ENCODE measurements at places on chromosomes 16 and 17.
A peak's percentile ranks its signal among the peaks of the same experiment; 100 is the strongest.

DNA sequence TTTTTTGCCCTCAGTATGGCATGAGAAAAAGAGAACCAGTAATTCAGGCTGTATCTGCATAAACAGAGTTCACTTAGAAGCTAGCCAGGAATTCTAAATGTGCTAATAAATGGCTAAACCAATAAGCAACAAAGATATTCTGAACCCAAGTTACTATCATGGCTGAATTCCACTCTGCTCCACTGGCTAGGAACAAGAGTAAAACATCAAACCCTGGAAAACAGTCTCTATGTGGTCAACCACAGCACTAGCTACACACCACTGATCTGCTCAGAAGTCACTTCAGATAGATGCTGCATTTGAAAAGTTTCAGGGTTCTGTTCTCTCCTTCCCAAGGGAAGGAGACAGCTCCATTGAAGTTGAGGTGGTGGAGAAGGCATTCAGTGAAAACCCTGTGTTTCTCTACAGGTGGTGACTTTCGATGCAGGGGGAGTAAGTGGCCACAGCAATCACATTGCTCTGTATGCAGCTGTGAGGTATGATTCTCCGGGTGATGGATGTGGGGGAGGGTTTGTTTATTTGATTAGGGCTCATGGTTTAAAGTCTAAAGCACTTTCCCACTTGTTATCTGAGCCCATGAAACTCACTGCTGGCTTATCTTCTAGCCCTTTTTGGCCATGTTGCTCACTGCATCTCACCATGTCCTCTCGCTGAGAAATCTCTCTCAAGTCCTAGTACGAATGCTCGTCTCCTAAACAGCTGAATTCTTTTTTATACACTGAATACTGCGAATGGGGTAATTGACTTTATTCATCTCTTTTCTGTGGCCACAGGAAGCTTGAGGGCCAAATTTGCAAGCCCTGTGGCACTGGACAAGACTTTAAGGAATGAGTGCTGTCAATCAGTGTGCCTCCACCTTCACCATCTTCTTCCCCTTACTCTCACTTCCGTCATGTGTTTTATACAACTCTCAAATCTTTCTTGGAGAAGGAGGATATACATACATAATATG lies 39.9 kb downstream of the CENPV start:
- no peak for ATAC-seq

DNA sequence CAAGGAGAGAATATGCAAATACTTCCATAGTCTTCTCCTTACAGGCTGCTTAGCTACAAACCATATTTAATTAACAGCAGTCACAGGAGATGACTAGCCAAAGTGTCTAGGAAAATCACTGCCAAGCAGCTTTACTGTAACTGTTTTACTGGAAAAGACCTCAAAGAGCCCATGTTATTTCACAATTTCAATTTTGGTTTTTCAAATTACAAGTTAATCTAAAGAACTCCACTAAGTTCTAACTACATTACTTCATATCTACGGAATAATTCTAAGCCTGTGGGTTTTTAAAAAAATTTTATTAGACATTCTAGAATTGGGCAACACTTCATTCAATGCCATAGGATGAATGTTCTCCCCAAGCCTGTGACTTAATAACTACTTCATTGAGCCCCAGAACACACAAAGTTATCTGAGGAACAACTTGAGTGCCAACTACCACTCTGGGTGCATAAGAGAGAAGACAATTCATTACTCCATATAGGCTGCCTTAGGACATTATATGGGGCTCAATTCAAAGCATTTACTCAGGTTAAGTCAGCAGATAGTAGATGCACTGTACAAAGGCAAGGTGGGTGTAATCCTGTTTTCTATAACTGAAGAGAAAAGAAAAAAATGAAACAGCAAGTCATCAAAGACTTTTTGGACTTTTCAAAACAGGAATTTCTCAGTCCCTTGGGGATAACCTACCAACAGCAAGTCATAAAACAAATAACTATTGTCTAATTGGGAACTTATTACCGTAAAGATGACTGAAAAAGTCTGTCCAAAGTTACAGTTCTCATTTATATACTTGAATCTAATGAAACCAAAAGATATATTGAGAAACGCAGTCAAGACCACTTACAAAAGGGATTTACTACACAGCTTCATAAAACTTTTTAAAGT lies 33.0 kb downstream of the STAT3 start:
- peak; percentile 27 for ATAC-seq

DNA sequence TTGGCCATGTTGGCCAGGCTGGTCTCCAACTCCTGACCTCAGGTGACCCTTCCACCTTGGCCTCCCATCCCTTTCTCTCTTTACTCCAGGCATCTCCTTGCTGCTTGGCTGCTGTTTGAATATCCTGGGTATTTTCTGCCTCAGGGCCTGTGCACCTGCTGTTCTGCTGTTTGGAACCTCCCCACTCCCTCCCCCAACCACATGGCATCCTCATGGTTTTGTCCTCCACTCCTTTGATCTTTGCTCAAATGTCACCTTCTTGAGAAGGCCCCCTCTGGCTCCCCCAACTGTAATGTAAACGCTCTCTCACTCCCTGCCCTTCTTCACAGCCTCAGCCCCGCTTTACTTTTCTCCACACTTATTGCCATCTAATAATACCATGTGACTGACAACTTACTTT lies 152.0 kb downstream of the GSG1L start:
- no peak for ATAC-seq

DNA sequence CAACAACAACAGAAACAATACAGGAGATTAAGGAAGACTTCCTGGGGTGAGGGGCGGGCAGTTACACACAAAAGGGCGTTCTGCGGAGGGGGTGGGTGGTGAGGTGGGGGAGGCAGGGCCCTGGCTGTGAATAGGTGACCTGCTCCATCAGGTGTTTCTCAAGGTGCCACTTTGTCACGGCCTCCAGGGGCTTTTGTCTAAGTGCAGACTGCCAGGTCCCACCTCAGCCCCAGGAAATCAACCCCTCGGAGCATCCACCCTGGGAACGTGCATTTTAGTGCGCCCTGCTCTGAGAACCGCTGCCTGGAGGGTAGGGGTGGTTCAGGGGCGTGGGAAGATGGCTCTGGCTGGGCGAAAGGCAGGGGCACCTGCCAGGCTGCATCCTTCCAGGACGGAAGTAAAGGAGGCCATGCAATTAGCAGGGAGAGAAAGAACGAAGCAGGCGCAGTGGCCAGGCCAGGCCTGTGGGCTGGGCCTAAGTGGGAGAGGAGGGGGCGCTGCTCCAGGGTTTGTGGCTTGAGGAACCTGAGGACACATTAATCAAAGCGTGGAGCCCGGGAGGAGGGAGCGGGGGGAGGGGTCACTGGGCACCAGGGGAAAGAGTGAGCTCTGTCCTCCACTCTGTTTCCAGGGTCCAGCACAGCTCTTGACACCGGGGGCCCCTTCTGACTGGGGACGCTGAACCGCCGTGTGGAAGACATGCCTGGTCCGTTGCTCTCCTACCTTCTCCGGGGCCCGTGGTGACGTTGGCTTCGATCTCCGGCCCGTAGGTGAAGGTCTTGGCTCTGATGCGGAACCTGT lies 49.4 kb upstream of the CDC42EP4 start:
- no peak for ATAC-seq

GRCh38 chr16:68366062-68366461 lies 55.2 kb downstream of the PRMT7 start:
- ATAC-seq = no peak

GRCh38 chr17:62823111-62823893 lies 15.2 kb upstream of the MARCHF10 start:
- no peak for ATAC-seq

GRCh38 chr16:62391940-62392339 lies 355.7 kb upstream of the CDH8 start:
- no peak for ATAC-seq

- ATAC-seq = no peak
Observed at GRCh38 chr17:39674702-39675389, 6.6 kb downstream of the PNMT start.

- no peak for ATAC-seq
Observed at GRCh38 chr17:74800531-74800930, 24.4 kb upstream of the NAT9 start.

DNA sequence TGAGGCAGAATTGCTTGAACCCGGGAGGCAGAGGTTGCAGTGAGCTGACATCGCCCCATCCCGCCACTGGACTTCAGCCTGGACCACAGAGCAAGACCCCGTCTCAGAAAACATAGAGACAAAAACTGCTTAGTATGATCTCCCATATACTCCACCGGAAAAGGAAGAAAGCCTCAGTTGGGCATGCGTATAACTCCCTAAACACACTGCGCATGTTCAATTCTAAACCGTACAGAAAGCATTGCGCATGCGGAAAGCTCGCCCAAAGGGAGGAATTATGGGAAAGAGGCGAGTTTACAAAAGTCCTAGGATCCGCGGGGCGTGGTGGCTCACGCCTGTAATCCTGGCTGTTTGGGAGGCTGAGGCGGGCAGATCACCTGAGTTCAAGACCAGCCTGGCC lies 312.7 kb upstream of the ERCC4 start:
- ATAC-seq = no peak

- no peak for ATAC-seq
Observed at GRCh38 chr16:75024594-75024993, 25.8 kb downstream of the ZNRF1 start.

DNA sequence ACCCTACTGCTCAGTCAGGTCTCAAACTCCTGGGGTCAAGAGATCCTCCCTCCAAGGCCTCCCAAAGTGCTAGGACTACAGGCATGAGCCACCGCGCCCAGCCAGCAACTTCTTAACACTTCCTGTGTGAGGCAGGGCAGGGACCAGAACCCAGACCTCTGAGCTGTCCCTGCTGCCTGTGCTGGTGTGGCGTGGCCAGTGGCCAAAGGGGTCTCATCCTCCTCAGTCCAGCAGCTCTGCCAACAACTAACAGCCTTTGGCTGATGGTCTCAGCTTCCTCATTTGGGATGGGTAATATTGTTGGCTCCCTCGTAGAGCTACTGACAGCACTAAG lies 1.4 kb upstream of the LLGL1 start:
- no peak for ATAC-seq

DNA sequence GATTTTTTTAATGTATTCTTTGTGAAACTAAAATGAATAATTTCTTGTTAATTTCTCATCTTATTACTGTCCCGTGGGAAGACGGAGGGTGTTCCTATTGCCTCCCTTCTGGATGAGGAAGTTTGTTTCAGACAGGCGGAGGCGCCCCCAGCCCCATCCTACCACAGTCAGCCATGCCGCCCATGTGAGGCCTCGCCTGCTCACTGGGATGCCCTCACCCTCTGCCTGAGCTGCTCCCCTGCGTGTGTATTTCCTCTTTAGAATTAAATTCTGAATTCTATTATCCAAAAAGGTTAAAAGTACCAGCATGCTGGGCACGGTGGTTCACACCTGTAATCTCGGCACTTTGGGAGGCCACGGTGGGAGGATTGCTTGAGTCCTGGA lies 14.0 kb downstream of the KCTD2 start:
- ATAC-seq = no peak
